Naive B cell (primary cell): ENCODE measurements at places on chromosomes 16 and 17. TPM values are rescaled to one million over a fixed set of nuclear protein-coding genes. Genes with fewer than 3 reads are reported as not detected.

DNA sequence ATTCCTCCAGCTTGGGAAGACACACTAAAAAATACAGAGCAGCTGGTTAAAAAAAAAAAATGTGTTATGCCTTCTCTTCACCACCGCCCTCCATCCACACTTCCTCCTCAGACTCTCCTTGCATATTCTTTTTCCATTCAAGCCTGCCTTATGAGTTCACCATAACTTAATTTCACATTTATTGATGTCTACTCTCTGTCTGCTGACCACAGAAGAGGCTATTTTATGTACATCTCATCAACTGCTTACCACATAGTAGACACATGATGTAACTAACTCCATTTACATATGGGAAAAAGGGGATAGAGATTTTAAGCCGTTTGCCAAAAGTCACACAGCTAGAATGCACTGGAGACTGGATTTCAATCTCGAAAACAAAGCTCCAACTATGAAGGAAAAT lies 409.8 kb downstream of the CDH11 start:
- no peak for DNase-seq

GRCh38 chr16:69350536-69351133 lies 951 bp downstream of the TMED6 start:
- no peak for DNase-seq

DNA sequence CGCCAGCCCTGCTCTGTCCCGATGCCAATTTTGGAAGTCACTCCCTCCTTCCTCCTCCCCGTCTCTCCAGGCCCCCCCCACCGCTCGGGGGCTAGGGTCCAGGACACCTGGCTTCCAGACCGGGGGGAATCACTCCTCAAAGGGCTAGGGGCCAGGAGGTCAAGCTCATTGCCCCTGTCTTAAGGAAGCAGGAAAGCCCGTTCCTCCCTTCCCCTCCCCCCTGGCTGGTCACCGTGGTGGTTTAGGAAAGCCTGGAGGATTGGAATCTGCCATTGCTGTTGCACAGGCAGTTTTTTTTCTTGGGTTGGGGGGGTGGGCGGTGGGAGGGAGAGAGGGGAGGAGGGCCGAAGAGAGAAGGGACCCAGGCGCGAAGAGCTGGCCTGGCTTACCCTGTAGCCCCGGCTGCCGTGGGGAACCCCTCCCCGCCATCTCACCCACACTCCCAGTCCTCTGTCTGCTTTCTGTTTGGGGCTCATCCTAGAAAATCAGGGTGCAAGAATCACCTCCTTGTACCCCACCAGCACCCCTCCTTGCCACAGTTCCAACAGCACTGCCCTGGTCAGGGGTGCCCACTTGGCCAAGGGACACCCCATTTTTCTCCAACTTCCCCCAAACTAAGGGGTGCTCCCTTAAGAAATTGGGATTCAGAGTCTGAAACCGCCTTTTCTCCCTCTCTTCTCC lies 2.9 kb upstream of the BCL6B start:
- DNase-seq, result no peak

DNA sequence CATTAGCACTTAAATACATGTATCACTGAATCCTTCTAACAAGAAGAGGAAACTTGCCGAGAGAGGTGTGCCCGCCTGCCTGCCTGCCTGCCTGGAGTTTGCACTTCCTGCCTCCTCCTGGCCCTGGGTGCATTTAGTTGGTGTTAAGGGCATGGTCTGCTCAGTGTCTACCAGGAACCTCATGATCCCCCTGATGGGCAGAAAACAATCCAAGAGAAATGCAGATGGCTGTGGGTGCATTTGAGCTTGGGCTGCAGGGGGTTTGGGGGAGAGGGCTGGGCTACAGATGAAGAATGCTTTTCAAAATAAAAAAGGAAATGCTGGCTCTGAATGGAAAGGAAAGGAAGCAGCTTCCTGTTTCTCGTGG lies 10.1 kb downstream of the KSR1 start:
- no peak for DNase-seq

DNA sequence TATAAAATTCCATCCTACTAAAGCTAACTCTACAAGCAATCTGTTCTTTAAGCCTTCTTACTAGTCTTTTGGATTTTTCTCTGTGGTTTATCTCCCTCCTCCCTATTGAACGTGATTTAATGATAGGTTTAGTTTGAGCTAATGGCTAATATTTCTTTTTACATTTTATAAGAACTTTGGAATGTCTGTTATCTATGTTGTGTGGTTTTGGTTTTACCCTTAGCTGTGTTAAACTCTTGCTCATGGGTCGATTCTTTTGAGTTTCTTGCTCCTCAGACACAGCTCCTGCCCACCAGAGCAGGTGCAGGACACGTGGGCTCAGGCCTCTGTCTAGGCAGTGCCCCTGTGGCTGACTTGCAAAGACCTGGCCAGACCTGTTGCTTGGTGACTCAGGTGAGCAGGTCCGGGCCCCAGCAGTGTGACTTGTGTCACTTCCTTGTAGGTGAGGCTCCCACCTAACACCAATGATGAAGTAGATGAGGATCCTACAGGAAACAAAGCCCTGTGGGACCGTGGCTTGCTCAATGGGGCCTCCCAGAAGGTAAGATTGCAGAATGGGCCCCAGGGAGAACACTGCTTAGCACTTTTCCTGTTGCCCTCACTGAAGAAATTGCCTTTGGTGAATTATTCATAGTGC lies 45.1 kb downstream of the SF3B3 start:
- DNase-seq, result no peak

- DNase-seq, result no peak
Measured at GRCh38 chr17:65008882-65009281, 47.7 kb downstream of the GNA13 start.

DNA sequence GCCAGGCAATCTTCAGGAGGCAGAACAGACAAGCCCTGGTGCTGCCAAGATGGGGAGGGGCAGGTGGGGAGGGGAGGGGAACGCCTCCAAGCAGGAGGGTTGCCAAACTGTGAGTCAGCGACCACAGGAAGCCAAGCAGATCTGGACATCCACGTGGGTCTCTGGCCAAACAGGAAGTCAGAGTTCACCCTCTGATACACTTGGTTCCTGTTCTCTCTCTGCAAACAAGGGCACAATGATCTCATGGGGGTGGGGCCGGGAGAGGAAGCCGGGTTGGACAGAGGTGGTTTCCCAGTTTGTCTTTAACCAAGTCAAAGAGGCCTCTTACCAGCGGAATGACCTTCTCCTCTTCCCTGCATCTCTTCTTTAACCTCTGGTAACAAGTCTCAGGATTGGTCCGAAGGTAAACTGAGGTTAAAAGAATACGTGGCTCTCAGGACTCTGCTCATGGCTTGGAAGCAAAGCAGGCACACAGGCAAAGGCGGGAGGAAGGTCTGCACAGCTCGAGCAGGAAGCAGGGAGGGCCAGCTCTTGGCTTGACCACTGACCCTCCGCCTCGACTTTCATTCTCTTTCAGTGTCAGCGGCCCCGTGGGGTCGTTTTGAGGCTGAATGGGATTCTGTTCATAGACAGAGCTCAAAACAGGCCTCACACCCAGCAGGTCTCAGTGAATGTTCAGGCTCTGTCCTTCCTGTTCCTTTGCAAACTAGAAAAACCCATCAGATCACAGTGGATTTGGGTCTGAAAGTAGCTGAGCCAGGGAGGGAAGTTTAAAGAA lies 32.9 kb downstream of the TK2 start:
- DNase-seq, result peak; percentile 95

DNA sequence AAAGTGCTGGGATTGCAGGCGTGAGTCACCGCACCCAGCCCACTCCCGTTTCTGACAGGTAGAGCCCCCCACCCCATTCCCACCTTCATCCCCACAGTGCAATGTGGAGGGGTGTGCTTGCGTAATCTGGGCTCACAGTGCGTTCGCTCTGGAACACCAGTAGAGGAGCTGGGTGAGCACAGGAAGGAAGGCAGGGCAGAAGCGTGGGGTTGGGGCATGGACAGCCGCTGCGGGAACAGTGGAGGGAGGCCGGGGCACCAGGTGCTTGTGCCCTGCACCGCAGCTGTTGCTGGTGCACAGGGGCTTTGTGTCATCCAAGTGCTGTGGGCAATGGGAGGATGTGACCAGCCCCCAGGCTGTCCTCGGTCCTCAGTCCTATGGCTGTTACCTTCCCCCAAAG lies 24.7 kb downstream of the KDM8 start:
- DNase-seq, result no peak

- DNase-seq, result no peak
Measured at GRCh38 chr16:27340654-27341053, 26.9 kb downstream of the IL4R start.

GRCh38 chr16:21001262-21001661 lies 100.7 kb downstream of the LYRM1 start:
- no peak for DNase-seq

GRCh38 chr17:36066365-36066985 lies 2.4 kb downstream of the CCL18 start:
- DNase-seq, result no peak

GRCh38 chr16:71807905-71808592 lies 585 bp downstream of the AP1G1 start:
- DNase-seq, result no peak

DNA sequence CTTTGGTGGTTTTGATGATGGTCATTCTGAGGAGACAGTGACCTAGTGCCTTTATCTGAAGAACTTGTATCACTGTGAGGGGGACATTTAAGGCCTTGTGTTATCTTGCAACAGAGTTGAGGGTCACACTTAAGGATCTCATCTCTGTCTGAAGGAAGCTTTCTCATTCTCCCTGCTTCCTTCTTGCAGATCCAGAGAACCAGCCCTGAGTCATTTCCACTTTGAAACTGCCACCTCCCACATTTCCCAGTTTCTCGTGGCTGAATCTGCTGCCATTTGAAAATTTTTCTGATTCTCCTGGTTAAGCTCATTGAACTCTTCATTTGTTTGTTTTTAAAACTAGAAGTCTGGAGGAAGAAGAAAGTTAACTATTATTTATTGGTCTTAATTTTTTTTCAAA lies 190.2 kb upstream of the CDH11 start:
- DNase-seq, result no peak

GRCh38 chr16:19527161-19527560 lies 3.4 kb downstream of the CCP110 start:
- no peak for DNase-seq

DNA sequence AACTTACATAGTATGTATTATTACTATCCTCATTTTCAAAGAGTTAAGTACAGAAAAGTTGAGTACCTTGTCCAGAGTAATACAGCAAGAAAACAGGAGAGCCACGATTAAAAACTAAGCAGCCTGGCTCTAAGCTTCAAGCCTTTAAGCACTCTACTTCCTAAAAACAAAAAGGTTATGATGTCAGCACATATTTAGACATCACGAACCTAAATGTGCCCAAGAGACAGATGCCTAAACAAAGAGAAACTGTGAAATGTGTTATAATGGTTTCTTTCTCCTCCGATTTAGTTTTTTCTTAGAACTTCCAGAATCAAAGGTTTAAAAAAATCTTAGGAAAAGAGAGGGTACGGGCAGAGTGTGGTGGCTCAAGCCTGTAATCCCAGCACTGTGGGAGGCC lies 151.0 kb downstream of the VPS53 start:
- no peak for DNase-seq

DNA sequence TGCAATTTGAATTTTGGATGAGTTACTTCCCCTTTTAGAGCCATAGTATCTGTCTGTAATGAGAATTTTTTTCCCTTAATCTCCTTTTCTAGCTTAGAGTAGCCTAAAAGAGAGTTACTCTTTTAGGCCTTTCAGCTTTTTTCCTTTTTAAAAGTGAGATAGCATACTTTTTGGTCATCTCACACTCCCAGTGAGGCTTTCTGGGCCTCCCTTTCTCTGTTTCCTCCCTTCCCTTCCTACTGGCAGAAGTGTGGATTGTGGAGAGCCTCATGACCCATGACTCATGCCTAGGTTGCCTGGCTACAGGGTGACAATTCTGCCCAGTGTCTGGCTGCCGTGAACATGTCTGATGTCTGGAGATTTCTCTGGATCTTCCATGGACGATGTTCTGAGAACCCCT lies 15.2 kb downstream of the KRT23 start:
- DNase-seq, result no peak

- no peak for DNase-seq
Measured at GRCh38 chr16:85389679-85390470, 223.2 kb upstream of the GSE1 start.

- no peak for DNase-seq
Measured at GRCh38 chr16:10485698-10486382, 94.6 kb downstream of the EMP2 start.

DNA sequence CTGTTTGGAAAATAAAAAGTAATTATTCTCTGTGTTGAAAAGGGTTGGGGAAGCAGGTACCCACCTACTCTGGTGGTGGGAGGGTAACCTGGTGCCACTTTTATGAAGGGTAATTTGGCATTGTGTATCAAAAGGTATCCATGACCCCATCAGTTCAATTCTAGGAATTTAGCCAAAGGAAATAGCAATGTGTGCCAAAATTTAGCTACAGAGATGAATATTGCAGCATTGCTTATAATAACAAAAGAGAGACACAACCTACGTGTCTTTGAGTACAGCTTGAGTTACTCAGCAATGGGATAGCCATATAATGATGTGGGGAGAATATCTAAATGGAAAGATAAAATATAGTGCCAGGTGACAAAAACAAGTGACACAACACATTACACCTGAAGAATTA lies 170.7 kb downstream of the NTN1 start:
- no peak for DNase-seq

DNA sequence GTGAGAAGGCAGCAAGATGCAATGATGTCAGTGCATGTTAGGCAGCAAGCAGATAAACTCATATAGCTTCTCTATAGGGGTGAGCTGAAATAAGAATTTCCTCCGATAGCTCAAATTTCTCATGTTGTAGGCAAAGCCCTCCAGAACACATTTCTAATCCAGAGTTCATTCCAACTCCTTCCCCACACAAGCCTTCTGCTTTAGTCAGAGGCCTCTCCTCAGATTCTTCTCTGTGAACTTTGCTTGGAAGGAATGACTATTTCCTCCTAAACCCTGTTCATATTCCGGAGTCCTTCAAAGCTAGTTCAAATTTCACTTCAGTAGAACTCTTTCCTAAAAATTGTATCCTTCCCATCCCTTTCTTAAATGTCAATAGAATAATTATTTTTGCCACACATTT lies 144.8 kb downstream of the KCNJ2 start:
- no peak for DNase-seq

Gene B3GNT9
- 0.40 TPM for polyA plus RNA-seq

Gene MYLK3
- polyA plus RNA-seq, result not detected

Gene TTYH2
- polyA plus RNA-seq, result 1.2 TPM

Gene ATP2A3
- 180 TPM for polyA plus RNA-seq

Gene SPN
- 2.0 TPM for polyA plus RNA-seq

Gene TCAP
- polyA plus RNA-seq, result 0.24 TPM

Gene CKLF
- 80.7 TPM for polyA plus RNA-seq

Gene USP22
- 46.7 TPM for polyA plus RNA-seq

Gene PLCD3
- not detected for polyA plus RNA-seq

Gene GINS2
- 1.3 TPM for polyA plus RNA-seq

Gene LGALS9
- polyA plus RNA-seq, result 73.9 TPM

Gene SDR42E1
- 0.88 TPM for polyA plus RNA-seq
